ENCODE measurements at places on chromosomes 13 and 19. TPM values are rescaled to one million over a fixed set of nuclear protein-coding genes. Genes with fewer than 3 reads are reported as not detected.
A peak's percentile ranks its signal among the peaks of the same experiment; 100 is the strongest.

GRCh38 chr13:27704681-27705080 is 83.0 kb downstream of the POLR1D start:
- H3K36me3 ChIP-seq = no peaks in the 10 kb centered on the region
- H3K4me1 ChIP-seq = peaks cover 3% of the 10 kb centered on the region
- no peak overlapping the region for H3K4me3 ChIP-seq
- no peak overlapping the region for H3K27ac ChIP-seq
- no peak for DNase-seq

- no peaks in the 10 kb centered on the region for H3K4me1 ChIP-seq
- no peak overlapping the region for H3K27ac ChIP-seq
- no peaks in the 10 kb centered on the region for H3K36me3 ChIP-seq
- H3K27me3 ChIP-seq = no peaks in the 10 kb centered on the region
Measured at GRCh38 chr13:44068169-44068568, 188.5 kb downstream of the LACC1 start.

The POSTN gene
- total RNA-seq = not detected

The SCEL gene
- not detected for total RNA-seq

The GPC6 gene
- total RNA-seq = not detected

The CCDC70 gene
- total RNA-seq = not detected

DNA sequence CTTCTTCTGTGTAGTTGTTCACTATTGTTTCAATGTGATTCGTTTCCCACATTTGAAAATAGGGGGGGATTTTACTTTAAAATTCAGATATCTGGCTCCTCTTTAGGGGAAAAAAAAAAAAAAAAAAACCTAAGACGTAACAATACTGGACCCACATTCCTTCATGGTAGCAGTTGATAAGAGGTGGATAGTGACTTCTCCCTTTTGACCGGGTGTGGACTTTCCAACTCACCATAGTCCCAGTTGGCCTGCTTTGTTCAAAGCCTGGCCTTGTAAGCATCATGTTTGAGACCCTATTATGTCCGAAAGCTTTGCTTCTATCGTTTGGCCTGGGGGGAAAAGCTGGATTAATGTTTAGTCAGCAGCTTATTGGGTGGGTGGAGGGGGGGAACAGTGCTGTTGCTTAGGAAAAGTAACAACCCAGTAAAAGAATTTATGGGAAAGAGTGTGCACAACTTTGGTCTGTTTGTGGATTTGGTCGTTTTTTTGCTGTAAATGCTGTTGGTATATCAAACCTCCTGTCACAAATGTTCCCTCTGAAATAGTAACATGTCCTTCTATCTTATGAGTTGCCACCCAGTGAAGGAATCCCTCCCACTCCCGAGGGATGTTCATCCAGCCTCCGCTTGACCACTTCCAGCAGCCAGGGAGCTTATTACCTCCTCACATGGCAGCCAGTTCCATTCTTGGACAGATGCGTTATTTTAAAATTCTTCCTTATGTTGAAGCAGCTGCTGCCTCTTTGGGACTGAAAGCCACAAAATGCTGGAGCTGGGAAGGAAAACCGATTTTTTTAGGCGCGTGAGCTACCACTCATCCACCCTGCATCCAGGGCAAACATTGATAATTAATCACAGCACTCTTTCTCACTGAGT is 10.4 kb downstream of the SAMD4B start:
- H3K4me1 ChIP-seq = no peaks in the 10 kb centered on the region
- peaks cover 11% of the 10 kb centered on the region for H3K36me3 ChIP-seq
- H3K27ac ChIP-seq = no peak overlapping the region
- DNase-seq = no peak

The ZNF415 gene
- total RNA-seq = 2.1 TPM

GRCh38 chr19:41427647-41428480 is 690 bp upstream of the B3GNT8 start:
- H3K27me3 ChIP-seq = no peaks in the 10 kb centered on the region
- H3K27ac ChIP-seq = peak overlapping the region; percentile 70
- peaks cover 9% of the 10 kb centered on the region for H3K4me1 ChIP-seq
- no peaks in the 10 kb centered on the region for H3K36me3 ChIP-seq
- H3K4me3 ChIP-seq = peak overlapping the region; percentile 26
- peak; percentile 35 for DNase-seq

The SHISA7 gene
- not detected for total RNA-seq

The ZNF726 gene
- 3.3 TPM for total RNA-seq

GRCh38 chr13:21894091-21894490 is 223.2 kb downstream of the FGF9 start:
- H3K27me3 ChIP-seq = no peaks in the 10 kb centered on the region
- no peaks in the 10 kb centered on the region for H3K4me1 ChIP-seq
- no peak for DNase-seq
- H3K27ac ChIP-seq = no peak overlapping the region
- no peak overlapping the region for H3K4me3 ChIP-seq
- H3K36me3 ChIP-seq = no peaks in the 10 kb centered on the region

- H3K27ac ChIP-seq = no peak overlapping the region
- H3K36me3 ChIP-seq = peaks cover 4% of the 10 kb centered on the region
- no peak for DNase-seq
- no peak overlapping the region for H3K4me3 ChIP-seq
Measured at GRCh38 chr13:77040835-77041234, 13.9 kb upstream of the FBXL3 start.

- no peaks in the 10 kb centered on the region for H3K36me3 ChIP-seq
- no peak within 1 kb of the TSS for H3K4me3 ChIP-seq
- no peak for DNase-seq
Measured at GRCh38 chr19:589693-590395, at the start of gene HCN2. Gene HCN2 (plus strand): TSS chr19:589881. CDS start chr19:589946, 65 bp downstream.

DNA sequence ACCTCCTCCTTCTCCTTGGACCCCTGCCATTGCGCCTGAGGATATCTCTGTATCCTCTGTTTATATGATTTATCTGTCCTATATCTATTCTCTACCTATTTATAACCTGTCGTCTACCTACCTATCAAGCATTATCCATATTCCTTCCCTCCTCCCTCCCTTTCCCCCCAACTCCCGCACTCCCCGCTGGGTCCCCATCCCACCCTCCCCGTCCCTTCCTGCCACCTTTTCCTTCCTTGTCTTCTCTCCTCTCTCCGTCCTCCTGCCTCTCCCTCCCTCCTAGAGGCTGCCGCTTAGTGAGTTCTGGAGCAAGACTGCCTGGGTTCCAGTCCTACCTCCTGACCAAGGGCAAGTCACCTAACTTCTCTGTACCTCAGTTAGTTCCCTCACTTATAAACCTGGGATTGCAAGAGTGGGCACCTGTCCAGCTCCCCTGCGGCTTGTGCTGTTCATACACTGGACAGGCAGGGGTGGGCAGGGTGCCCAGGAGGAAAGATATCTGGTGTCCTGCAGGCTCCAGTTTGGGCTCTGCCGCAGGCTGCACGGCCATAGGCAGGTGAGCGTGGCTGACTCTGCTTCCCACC is 16.1 kb downstream of the TTYH1 start:
- H3K4me3 ChIP-seq = no peak overlapping the region
- DNase-seq = no peak
- peaks cover 10% of the 10 kb centered on the region for H3K4me1 ChIP-seq
- H3K27ac ChIP-seq = no peak overlapping the region
- no peaks in the 10 kb centered on the region for H3K36me3 ChIP-seq

The PPP6R1 gene
- total RNA-seq = 168 TPM

The CBY2 gene
- total RNA-seq = not detected

The ZNF578 gene
- total RNA-seq = 0.20 TPM

GRCh38 chr13:109220631-109221030 is 565.8 kb downstream of the IRS2 start:
- no peak overlapping the region for H3K4me3 ChIP-seq
- DNase-seq = no peak
- H3K27me3 ChIP-seq = no peaks in the 10 kb centered on the region
- H3K36me3 ChIP-seq = no peaks in the 10 kb centered on the region
- H3K4me1 ChIP-seq = no peaks in the 10 kb centered on the region
- H3K27ac ChIP-seq = no peak overlapping the region

The RNASEH2A gene
- total RNA-seq = 12.8 TPM

DNA sequence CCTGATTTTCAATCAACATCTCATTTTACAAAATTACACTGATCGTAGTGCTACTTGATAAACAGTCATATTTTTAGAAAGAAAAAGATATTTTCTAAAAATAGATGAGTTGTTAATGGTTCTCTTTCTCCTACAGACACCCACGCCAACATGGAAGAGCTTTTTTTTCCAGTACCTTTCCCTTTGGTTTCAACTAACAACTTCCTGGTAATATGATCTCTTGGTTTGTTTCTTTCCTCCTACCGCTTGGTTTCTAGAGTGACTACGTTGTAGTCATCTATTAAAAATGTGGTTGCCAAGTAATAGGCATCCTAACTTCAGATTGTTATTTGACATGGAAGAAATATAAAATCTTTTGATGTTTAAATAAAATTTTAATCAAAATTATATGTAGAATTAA is 189.0 kb downstream of the LACC1 start:
- no peaks in the 10 kb centered on the region for H3K36me3 ChIP-seq
- H3K27me3 ChIP-seq = no peaks in the 10 kb centered on the region
- H3K4me1 ChIP-seq = no peaks in the 10 kb centered on the region
- no peak for DNase-seq
- no peak overlapping the region for H3K27ac ChIP-seq

The LSR gene
- total RNA-seq = 4.6 TPM

GRCh38 chr13:74623761-74624160 is 489.6 kb upstream of the KLF12 start:
- no peaks in the 10 kb centered on the region for H3K4me1 ChIP-seq
- H3K27me3 ChIP-seq = no peaks in the 10 kb centered on the region
- H3K27ac ChIP-seq = no peak overlapping the region
- no peaks in the 10 kb centered on the region for H3K36me3 ChIP-seq

GRCh38 chr19:48558018-48558684 is 6.2 kb downstream of the SULT2B1 start:
- no peaks in the 10 kb centered on the region for H3K27me3 ChIP-seq
- H3K4me1 ChIP-seq = no peaks in the 10 kb centered on the region
- H3K4me3 ChIP-seq = no peak overlapping the region

The SIGLECL1 gene
- total RNA-seq = not detected

The ZNF541 gene
- 1.1 TPM for total RNA-seq

DNA sequence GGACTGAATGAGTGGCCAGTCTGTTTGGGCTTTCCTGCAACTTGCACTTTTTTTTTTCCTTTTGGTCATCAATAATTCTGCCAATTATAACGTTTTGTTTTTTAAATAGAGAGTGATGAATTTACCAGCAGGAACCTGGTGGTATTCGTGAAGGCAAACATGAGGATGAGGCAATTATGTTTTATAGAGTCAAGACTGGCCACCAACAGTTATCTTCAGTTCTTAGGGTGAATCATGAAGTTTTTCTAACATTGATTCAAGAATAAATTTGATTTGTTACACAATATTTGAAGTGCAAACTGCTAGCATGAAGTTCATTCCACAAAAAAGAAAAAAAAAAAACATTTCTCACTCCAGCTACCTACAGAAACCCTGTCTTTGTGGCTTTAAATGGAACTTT is 244.5 kb downstream of the SPRY2 start:
- no peaks in the 10 kb centered on the region for H3K4me1 ChIP-seq
- H3K4me3 ChIP-seq = no peak overlapping the region
- H3K36me3 ChIP-seq = no peaks in the 10 kb centered on the region
- DNase-seq = no peak
- H3K27ac ChIP-seq = no peak overlapping the region

DNA sequence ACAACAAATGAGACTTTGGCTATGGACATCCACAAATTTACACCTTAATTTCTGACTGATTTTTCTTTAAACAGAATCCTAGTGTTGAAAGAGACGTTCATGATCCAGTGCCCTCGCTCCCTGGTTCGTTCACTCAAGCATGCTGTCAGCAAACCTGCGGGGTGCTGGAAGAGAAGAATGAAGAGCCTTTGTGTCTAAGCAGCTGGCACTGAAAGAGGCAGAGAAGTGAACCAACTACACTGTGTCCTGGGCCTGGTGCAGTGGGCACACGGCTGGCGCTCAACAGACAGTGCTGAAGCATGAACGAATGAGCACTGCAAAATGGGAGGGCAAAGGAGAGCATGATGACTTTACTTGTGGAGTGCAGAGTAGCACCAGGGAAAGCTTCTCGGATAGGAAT is 46.8 kb downstream of the MIPEP start:
- H3K4me1 ChIP-seq = no peaks in the 10 kb centered on the region
- no peak overlapping the region for H3K4me3 ChIP-seq
- no peaks in the 10 kb centered on the region for H3K36me3 ChIP-seq
- no peak for DNase-seq
- H3K27me3 ChIP-seq = no peaks in the 10 kb centered on the region

The ADPRHL1 gene
- total RNA-seq = 2.0 TPM
